Vein endothelial cell (primary cell): ENCODE measurements at places on chromosomes 1 and 21. TPM values are rescaled to one million over a fixed set of nuclear protein-coding genes. Genes with fewer than 3 reads are reported as not detected.

Gene DISP3
- 0.10 and 0.33 TPM in 2 replicates for total RNA-seq

Gene TRIM67
- total RNA-seq = not detected in 2 replicates

Gene UBIAD1
- total RNA-seq = 13.7 and 14.4 TPM in 2 replicates

Gene OR14A16
- not detected in 2 replicates for total RNA-seq

Gene SLAMF6
- total RNA-seq = not detected in 2 replicates

Gene PCP4L1
- not detected in 2 replicates for total RNA-seq

Gene HES4
- total RNA-seq = 20.6 and 41.2 TPM in 2 replicates
